ENCODE measurements at places on chromosomes 3 and 15.

GRCh38 chr3:147940405-147941193 lies 531.4 kb downstream of the ZIC1 start:
- no peak for DNase-seq

DNA sequence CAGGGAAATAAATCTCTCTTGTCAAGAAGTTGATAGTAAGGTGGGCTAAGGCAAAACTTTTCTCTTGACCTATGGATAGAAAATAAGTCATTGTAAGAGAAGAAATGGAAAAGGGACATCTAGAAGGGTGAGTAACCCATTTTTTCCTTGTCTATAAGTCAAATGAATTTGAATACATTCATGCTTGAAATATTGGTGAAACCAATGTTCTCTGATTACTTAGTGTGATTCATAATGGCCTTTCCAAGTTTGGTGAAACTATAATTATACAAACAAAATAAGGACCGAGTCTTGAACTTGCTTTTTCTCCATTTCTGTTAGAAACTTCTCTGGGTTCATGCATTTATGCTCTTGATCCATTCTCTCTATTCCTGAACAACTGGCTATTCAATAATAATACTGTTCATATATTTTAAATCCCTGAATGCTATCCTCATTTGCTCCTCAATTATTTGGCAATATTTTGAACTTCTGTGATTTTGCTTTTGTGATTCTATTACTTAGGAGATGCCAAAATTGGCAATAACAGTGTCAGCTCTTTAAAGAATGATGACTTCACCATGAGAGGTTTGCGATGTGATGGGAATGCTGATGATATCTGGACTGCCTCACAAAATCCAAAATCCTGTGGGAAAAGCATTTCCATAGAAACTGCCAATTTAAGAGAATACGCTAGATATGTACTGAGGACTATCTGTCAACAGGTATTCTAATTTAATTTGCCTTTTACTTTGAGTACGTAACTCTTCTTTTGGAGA lies 12.3 kb downstream of the P2RY12 start:
- no peak for DNase-seq

- no peak for DNase-seq
These were observed 11.8 kb upstream of the USP3 start for GRCh38 chr15:63492541-63493077.

GRCh38 chr15:71110405-71111180 lies 4.7 kb upstream of the THSD4 start:
- no peak for DNase-seq

GRCh38 chr15:84858231-84858630 lies 26.2 kb upstream of the SLC28A1 start:
- no peak for DNase-seq

- no peak for DNase-seq
These were observed 481.2 kb downstream of the FOXP1 start for GRCh38 chr3:71102111-71102983.

GRCh38 chr3:58026598-58026997 lies 18.4 kb downstream of the FLNB start:
- DNase-seq, result no peak

DNA sequence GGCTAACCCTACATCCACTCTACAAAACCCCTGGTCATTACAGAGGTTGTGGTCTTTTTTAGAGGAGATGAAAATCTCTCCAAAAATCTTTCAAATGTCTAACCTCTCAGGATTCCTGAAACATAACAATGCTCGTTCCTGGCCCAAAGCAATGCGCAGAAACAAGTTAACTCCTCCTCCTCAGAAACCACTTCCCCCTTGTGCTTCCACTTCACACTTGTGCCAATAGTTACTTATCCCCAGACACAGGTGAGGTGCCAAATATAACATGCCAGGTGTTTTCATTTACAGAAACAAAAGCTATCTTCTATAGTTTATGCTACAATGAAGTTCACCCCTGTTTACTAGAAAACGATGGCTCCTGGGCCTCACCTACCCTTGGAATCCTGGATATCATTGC lies 6.2 kb downstream of the NDUFAF1 start:
- DNase-seq, result no peak

- no peak for DNase-seq
These were observed 40.7 kb downstream of the TMEM212 start for GRCh38 chr3:171883893-171884279.

DNA sequence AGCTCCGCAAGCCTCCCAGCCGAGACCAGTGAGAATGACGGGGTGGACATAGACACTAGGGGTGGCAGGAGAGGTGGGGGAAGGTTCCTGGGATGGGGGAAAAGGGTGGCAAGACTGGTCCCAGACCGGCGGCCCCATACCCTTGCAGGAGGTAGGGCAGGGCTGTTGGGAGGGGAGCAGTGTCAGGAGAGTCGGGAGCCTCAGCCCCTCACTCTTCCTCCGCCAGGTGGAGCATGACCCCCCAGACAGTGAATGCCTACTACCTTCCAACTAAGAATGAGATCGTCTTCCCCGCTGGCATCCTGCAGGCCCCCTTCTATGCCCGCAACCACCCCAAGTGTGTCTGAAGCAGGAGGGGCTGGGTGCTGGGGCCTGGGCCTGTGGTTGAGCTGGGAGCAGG lies 8.7 kb upstream of the PSMD2 start:
- DNase-seq, result no peak

DNA sequence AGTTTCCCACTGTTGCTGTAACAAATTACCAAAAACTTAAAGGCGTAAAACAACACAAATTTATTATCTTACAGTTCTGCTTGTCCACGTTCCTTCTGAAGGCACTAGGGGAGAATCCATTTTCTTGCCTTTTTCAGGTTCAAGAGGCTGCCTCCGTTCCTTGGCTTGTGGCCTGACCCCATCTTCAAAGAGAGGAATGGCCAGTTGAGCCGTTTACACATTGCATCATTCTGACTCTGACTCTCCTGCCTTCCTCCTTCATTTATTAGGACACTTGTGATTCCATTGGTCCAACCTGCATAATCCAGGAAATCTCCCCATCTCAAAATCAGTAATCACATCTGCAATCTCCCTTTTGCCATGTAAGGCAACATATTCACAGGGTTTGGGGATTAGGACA lies 122.7 kb upstream of the BHLHE40 start:
- DNase-seq, result no peak

DNA sequence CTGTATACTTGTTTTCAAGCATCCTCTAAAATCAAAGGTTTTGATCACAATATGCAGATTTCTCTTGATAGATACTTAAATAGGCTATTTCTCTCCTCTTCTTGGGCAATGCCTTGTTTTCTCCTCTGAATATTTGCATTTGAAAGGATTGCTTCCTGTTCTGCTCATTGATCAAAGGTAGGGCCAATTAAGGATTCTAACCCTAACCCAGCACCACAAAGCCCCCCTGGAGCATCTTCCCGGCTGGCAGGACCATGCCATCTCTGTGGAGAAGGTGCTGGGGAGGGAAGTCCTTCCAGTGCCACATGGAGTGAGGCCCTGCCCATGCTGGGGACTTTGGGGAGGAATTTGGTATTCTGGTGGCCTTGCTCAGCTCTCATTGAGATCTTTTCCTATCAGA lies 11.3 kb upstream of the NIPA2 start:
- no peak for DNase-seq

GRCh38 chr3:144106970-144107369 lies 135.3 kb downstream of the DIPK2A start:
- no peak for DNase-seq

DNA sequence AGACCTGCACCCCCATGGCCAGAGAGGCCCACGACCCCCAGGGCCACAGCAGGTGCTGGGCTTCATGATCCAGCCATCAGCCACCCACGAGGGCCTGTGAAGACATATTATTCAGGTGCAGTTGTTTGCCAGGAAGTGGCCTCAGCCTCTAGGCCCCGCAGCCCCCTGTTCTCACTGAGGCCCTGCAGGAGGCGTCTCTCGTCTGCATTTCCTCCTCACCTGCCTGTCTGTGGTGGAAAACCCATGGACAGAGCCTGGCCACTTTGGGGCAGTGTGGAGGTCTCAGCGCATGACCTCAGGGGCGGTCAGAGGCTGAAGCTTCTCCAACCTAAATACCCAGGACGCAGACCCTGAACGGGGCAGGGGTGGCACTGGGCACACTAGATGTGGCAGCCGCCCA lies 18.6 kb downstream of the UROC1 start:
- no peak for DNase-seq

- no peak for DNase-seq
These were observed 116.5 kb downstream of the THSD4 start for GRCh38 chr15:71231758-71232157.

DNA sequence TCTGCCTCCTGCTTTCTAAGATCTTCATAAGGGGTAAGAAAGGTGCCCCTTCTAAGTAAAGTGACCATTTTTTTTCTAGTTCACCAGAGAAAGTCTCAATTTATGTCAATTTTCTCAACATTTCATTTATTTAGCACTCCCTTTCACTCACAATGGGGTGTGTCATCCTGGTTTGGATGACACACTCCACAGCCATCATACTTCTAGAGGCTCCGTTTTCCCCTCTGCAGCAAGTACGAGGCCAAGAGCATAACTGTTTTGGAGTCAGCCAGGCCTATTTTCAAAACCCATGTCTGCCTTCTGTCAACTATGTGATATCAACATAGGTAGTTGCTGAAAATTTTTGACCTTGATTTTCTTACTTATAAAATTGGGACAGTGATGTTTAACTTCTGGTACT lies 703.2 kb downstream of the NLGN1 start:
- DNase-seq, result no peak

GRCh38 chr3:1902416-1902815 lies 196.2 kb upstream of the CNTN4 start:
- no peak for DNase-seq

GRCh38 chr3:140610544-140610943 lies 67.3 kb upstream of the TRIM42 start:
- no peak for DNase-seq

DNA sequence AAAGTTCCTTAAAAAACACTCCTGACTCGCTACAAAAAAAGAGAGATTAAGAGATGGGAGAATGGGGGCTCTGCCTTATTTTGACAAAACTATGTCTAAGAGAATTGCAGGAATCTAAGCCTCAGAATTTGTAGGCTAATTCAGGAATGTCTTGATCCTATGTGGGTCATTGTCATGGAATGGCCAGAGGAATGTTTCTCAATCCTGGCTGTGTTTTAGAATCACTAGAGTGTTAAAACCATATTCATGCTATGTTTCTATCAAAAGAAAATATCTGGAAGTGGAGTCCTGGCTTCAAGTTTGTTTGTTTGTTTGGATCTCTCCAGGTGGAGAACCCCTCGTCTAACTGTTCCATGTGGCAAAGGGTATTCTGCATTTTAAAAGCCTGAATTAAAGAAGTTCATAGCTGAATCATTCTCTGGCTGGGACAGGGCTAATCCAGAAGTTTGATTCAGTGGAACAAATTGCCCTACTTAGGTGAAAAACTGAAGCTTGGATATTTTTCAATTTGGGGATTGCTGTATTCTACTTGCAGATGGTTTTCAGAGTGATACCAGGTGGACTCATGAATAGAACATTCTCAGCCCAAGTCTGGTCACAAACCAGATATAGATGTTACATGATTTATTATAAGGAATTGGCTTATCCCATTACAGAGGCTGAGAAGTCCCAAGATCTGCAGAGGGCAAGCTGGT lies 28.2 kb downstream of the GJD2 start:
- DNase-seq, result no peak

DNA sequence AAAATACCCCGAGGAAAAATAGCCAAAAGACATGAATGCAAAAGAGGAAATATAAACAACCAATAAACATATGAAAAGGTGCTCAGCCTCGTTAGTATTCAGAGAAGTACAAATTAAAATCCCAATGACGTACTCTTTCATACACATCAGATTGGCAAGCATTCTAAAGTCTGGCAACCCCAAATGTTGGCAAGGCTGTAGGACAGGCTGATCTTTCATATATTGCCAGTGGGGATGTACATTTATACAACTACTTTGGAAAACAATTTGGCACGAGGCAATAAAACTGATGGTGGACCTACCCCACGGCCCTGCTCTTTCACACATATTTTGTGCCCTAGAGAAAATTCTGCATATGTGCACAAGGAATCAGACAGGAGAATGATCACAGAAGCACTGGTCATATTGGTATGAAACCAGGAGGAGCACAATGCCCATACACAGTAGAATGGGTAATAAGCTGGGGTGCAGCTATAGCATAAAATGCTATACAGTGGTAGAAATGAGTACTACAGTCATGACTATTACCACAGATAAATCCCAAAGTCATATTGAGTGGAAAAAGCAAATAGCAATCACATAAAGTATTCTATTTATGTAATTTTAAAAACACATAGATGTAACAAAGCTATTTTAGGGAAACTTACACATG lies 176.0 kb upstream of the SLC24A5 start:
- DNase-seq, result no peak

DNA sequence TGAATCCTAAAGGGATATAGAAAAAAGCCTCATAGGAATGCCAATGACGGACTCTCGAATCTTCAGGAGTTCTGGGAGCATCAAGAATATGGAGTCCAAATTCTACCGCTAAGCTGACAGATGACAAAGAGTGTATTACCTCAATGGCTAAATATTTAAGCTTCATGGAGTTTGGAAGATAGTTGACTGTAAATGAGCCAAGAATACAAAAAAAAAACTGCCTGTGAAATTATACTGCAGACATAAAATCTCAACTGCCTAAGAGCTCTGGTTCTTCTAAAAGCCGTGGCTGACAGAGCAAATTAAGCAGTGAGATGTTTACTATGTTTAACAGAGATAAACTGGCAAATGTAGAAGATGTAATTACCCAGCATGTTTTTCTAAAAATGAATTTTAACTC lies 140.0 kb downstream of the GADL1 start:
- DNase-seq, result no peak

DNA sequence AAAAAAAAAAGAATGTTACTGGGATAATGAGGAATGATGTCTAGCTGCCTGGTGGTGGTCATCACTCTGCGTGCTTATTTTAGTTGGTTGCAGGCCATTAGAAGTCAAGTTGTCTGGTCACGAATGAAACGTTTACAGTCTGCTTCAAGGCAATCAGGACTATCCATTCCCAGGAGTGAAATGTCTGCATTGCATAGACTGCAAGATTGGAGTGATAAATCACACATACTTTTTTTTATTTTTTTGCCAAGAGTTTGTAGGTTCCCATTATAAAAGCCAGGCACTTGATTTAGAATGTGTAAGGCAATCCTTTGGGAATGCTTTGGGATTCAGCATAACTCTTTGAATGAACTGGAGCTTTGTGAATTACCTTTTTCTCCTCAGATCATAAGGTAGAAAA lies 132.3 kb downstream of the STAC start:
- DNase-seq, result no peak

GRCh38 chr15:75161106-75161916 lies 40.4 kb upstream of the C15orf39 start:
- DNase-seq, result no peak

DNA sequence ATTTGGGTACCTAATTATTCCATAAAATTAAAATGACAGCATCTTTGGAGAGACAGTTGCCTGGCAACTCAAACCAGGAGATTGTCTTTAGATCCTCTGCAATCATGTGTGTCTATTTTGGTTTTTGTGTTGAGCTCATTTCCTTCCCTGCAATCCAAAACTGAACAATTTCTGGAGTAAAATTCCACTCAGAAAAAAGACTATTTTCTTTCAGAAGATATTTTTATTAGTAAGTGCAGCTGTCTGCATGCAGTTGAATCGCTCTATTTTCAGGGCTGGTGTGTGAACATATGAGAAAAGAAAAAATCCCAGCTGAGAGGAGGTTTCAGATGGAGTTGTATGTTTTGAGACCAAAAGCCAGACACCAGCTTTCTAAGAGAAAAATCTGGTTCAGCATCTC lies 41.9 kb upstream of the DYNC1LI1 start:
- DNase-seq, result no peak

Measured in activated T-helper 1 cell treated with anti-CD3 and anti-CD28 coated beads, Interleukin-2, amount 50 U/mL, for 16 hours (primary cell).